Adrenal gland (tissue), 19 donors: ENCODE measurements at places on chromosomes 16 and 17. TPM values are rescaled to one million over a fixed set of nuclear protein-coding genes. Genes with fewer than 3 reads are reported as not detected.

MAPT gene
- total RNA-seq = 3.7 TPM

DNA sequence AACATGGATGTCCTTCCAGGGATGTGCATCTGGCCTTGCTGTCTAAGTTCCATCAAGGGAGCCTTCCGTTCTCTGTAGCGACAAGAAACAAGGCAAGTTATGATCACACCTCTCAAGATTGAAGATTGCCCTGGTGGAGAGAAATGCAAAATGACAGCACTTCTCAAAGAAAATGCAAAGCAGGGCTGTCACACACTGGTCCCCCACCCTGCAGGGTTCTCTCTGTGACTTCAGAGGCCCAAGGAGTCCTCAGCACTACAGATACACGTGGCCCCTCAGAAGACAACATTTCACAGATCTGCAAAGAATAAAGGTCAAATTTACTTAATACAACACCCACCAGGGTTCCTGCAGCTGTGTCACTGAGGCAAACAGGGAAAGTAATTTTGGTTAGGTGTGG is 60.7 kb upstream of the TEX2 start:
- no peak overlapping the region for H3K4me3 ChIP-seq
- H3K4me1 ChIP-seq = peaks cover 4% of the 10 kb centered on the region
- no peaks in the 10 kb centered on the region for H3K27me3 ChIP-seq

GRCh38 chr17:59027750-59028149 is 78.9 kb downstream of the TRIM37 start:
- no peaks in the 10 kb centered on the region for H3K36me3 ChIP-seq
- H3K4me1 ChIP-seq = no peaks in the 10 kb centered on the region
- H3K27ac ChIP-seq = no peak overlapping the region
- no peaks in the 10 kb centered on the region for H3K27me3 ChIP-seq
- no peak for DNase-seq

DNA sequence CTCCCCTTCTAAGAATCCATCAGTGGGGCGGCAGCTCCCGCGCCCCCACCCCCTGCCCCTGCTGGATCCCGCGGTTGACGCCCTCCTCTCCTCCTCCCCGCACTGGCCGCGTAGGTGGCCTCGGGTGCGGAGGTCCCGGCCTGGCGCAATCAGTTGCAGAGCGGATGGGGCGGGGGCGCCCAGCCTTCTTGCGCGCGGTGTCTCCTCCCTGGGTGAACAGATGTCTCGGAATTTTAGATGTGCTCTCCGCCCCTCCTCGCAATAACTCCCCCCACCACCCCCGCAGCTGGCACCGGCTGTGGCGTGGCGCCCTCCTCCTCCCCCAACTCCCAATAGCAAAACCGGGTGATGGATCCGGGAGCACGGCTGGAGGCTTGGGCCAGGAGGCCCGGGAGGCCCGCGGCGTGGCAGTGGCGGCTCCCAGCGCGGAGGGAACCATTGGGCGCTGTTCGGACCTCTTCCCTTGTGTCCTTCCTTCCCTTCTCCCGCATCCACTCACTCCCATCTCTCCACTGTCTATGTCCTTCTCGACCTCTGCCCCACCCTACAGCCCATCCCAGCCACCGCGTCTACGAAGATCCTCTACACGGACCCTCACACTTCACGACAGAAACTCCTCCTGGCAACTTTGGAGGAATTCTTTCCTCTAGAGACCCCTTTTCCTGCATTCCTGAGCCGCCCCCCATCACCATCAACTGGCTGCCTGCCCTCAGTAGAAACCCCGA is 11.0 kb downstream of the NEUROD2 start:
- no peak overlapping the region for H3K27ac ChIP-seq
- H3K36me3 ChIP-seq = no peaks in the 10 kb centered on the region
- peaks cover 7% of the 10 kb centered on the region for H3K4me1 ChIP-seq
- no peak overlapping the region for H3K4me3 ChIP-seq

RNF43 gene
- 10.6 TPM for total RNA-seq
